ENCODE measurements at places on chromosomes 5 and 9.

DNA sequence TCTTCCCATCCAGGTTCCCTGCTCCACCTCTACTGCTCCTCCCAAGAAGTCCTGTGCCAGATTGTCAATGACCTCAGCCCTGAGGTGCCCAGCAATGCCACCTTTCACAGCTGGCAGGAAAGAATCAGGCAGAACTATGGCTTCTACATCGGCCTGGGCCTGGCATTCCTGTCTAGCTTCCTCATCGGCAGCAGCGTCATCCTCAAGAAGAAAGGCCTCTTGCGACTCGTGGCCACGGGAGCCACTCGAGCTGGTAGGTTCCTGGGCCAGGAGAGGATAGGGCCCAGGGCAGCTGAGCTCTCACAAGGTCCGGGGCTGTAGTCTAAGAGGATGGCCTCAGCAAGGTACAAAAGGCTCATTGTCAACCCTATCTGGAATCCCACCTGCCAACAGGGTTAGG lies 3.1 kb downstream of the NIPAL4 start:
- no peak for DNase-seq

- DNase-seq: no peak
Measured at GRCh38 chr5:113112435-113112834, 135.8 kb downstream of the DCP2 start.

GRCh38 chr5:139340051-139340450 lies 1.6 kb upstream of the PAIP2 start:
- DNase-seq: no peak

DNA sequence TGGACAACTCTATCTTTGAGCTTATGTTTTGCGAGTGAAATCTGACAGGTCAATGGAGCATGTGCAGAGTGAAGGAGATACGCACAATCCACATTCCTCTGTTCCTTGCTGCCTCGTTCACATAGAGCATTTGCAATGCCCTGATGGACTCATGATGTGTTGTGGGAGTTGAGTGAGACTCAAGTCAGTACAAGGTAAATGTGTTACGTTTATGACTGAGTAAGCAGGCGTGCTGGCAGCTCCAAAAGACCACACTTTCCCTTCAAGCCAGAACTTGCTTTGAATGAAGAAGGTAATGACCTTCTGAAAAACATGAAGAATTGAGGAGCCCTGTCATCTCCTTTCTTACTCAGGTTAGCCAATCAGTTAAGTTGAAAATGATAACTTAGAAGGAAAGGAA lies 477.8 kb downstream of the CTNND2 start:
- no peak for DNase-seq

- DNase-seq: no peak
Measured at GRCh38 chr9:61666310-61666709, 476.5 kb downstream of the SPATA31A7 start.

DNA sequence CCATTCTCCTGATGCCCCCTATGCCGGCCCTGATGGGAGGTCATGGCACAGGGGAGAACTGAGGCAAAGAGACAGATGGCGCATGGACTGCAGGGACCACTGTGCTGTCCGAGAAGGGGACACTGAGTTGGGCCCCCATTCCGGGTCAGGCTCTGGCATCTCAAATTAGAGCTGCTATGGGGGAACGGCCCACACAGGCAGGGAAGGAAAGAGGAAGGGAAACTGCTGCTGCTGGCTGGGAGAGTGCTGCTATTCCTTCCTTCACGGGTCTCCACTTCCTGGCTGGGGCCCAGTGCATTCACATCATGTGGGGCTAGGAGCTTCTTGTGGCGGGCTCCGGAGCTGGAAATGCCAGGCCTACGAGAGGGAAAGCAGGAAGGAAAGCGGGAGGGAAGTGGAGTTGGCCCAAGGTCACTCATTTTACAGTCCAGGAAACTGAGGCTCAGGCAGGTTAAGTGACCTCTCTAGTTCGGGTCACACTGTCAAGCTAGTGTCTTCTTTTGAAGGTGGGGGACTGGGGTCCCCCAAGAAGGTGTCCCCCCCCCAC lies 1.3 kb upstream of the CARD19 start:
- DNase-seq: no peak

GRCh38 chr9:109918339-109919163 lies 138.6 kb downstream of the PALM2AKAP2 start:
- DNase-seq: peak; percentile 11

- no peak for DNase-seq
Measured at GRCh38 chr9:34195143-34195542, 16.3 kb downstream of the UBAP1 start.

DNA sequence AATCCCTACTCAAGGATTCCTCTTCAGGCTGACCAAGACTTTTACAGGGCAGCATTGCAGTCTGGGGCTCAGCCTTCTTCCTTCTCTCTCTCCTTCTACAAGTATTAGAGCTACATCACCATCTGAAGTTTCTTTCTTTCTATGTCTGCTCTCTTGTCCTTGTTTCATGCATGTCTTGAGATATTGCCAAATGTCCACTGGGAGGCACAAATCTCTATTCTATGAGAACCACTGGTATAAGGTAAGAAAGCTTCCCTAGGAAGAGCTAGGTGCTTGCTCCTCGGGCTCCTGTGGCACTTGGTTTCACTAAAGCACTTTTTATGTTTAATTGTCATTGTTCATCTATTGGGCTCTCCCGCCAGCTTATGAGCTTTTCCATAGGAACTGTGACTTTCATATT lies 289.2 kb upstream of the PCSK5 start:
- no peak for DNase-seq

DNA sequence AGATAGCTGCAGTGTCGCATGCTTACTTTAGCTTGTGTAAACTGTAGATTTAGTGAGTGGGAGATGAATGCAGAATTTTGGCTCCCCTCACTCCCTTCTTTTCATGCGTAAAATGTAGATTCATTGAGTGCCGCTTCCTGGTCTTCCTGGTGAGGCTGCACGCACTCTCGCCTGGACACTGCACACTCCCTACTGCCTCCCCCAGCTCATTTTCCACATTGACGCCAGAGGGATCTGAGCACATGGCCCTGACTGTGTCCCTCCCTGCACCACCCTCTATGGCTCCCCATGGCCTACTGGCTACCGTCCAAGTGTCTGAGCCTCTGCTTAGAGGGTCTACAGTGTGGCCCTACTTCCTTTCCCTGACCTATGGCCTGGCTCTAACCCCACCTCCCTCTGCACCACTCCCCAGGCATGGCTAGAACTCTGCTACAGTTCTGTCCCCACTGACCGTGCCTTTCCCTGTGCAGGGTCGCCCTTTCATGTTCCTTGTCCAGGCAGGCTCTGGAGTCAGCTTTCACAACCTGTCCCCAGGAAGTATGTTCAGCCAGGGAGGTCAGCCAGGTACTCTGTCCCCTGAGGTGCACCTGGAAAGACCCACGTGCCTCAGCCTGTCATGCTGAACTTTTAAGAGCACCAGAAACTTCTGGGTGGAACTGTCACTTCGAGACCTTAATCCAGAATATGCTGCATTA lies 160.6 kb downstream of the COL23A1 start:
- no peak for DNase-seq
